ENCODE measurements at places on chromosomes 6 and 20.

DNA sequence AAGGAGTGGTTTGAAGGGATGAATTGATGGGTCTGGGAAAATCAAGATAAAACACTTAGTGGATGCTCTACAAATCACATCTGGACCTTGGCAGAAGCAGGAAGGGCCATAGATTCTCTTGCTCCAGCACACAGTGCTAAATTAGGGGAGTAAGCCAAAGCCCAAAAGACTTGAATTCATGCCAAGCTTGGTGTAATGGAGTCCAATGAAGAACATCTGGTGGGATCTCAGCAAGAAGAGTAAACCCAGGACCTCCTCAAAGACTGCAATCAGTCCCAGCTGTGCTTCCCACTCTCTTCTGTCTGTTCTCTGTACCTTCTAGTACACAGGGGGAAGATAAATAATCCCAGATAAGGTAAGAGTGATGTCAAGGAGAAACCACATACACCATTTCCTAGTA is 683.4 kb downstream of the RNF144B start:
- no peak for DNase-seq

GRCh38 chr20:548906-549305 is 5.3 kb upstream of the CSNK2A1 start:
- DNase-seq = no peak

GRCh38 chr6:20497216-20498040 is 36.8 kb upstream of the CDKAL1 start:
- no peak for DNase-seq

DNA sequence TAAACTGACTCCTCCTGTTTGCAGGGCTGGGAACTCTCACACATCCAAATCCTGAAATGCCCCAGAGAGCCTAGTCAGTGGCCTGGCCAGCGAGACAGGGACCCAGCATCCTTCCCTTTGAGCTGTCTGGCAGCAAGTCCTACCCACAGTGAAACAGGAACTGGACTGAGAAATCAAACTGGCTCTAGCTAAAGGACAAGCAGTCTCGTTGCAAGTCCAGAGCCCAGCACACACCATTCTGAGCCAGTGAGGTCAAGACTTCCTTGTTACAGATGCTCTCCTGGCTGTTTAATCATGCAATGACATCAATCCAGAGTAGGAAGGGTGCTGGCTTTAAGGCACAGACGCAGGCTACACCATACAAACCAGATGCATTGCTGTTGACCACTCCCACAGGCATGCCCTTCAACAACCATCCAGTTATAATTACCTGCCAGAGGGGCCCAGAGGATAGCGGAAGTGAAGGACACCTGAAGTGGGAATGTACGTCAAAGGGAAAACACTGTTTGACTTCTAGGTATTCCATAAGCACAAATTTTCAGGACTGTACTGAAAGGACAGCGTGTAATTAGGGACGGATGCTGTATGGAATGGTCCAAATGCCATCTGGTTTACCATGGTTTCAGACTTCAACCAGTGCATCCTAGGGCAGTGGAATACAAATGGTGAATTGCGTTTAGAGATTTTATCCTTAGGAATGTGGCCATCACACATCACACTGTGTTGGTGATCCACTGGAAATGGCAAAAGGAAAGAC is 114.4 kb downstream of the SLC23A2 start:
- DNase-seq = no peak

GRCh38 chr20:43832096-43832816 is 82.4 kb upstream of the TOX2 start:
- no peak for DNase-seq

DNA sequence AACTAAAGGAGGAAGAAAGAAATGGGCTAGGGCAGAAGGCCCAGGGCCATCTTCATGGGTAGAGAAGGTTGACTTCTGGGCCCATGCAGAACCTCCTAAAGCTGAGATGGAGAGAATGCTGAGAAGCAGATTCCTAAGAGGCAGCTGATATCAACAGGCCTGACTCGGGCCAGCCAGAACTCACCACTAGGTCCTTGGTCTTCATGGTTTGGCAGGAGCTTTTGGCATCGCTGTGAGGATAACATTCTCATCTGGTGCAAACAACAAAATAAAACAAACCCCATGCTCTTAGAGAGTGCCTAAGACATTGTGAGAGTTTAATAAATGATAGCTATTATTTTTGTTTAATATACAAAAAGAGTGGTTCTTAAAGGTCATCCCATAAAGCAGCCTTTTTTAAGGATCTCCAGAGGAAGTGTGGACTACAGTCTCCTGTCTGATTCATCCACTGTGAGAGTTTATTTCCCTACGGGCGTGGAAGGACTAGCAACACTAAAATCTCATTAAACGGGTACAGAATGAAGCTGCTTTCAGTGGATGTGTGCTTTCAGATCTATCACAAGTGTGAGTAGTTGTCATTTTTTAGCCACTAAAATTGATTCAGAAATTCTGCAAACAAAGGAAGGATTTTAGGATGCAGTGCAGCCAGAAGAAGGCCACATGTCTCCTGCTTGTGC is 160.0 kb downstream of the PLCB4 start:
- no peak for DNase-seq

DNA sequence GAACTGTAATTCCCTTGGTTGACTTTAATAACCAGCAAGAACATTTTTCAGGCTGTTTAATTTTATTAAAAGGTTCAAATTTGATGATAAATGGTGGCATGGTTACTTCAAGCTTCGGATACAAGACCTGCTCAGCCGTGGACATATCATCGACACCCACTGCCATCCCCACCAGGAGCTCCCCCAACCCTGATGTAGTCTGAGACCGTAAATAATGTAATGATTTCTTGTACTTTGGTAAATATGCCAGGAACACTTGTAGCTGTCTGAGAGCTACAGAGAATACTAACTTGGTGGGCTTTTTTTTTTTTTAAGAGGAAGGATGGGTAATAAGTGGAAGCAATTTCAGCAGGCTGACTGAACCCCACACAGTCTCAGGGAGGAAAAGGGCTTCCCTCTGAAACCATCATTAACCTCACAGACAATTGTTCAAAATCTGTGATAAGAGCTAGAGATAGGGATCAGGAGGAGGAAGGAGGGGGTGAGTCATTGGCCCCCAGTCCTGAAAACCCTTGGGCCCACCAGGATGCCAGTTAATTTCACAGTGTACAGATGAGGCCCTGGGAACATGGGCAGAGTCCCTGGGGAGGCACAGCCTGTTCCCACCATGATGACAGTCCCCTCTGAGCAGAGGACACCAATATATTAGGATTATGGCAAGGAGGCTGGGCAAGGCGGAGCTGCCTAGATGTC is 56.0 kb downstream of the APCDD1L start:
- no peak for DNase-seq

GRCh38 chr6:14857501-14857900 is 388.4 kb upstream of the JARID2 start:
- DNase-seq = peak; percentile 56

DNA sequence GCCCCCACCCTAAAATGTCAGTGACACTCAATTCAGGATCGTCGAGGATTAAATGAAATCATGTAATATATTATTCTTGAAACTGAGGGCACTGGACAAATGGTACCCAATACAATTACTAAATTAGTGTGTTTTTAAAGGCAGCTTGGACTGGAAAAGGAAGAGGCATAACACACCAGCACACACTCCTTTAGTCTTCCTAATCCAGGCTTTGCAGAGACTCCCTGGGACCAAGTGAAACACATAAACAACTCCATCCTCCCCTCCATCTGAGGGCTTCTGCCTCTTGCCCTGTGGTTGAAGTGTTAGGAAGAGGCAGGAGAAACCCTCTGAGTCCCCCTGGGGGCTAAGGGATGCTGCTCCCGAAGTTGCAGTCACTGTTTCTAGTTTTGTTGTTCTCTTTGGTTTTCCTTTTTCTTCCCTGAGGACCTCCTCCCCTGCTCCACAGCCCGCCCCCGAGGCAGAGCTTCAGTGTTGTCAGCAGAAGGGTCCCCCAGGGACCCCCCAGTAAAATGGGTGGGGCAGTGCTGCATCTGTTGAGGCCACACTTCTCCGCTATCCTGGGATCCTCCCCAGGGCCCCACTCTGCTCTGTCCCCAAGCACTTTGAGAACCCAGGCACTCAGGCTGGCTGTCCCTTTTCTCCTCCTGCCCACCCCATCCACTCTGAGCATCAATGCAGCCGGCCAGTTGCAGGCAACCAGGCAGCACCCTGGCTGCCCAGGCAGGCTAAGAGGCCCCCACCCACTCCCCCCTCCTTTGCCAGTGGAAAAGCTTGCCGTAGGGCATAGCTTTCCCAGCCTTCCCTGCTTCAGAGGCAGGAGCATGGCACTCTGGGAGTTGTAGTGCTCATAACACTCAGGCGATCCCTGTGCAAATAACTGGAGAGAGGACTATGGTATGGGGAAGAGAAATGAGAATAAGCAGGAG is 5.9 kb downstream of the TMEM63B start:
- DNase-seq = no peak

- no peak for DNase-seq
Observed at GRCh38 chr20:8353512-8353911, 221.4 kb downstream of the PLCB1 start.

GRCh38 chr6:88671624-88672023 is 291.8 kb downstream of the RNGTT start:
- no peak for DNase-seq

GRCh38 chr6:7262746-7263518 is 50.1 kb downstream of the SSR1 start:
- DNase-seq = no peak

- DNase-seq = no peak
Observed at GRCh38 chr6:34412643-34413214, 13.1 kb downstream of the RPS10 start.

- DNase-seq = no peak
Observed at GRCh38 chr20:50310673-50311051, 120.0 kb downstream of the CEBPB start.

DNA sequence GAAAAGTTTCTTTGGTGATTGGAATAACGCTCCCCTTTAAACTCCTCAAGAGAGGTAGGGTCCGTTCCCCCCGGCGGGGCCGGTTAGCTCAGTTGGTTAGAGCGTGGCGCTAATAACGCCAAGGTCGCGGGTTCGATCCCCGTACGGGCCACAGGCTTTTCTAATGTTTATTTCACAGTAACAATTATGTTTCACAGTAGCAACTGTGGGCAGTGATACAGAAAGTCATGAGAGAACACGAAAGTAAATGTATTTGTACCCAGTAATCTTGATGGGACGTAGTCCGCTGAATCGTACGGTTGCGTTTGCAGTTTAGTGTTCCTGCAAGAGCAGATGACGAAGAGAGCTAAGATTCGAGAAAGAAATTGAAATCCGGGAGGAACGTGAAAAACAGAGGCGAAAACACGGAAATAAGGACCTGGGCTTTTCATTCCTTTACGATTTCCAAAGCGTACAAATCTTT is 505.5 kb downstream of the PRIM2 start:
- no peak for DNase-seq

DNA sequence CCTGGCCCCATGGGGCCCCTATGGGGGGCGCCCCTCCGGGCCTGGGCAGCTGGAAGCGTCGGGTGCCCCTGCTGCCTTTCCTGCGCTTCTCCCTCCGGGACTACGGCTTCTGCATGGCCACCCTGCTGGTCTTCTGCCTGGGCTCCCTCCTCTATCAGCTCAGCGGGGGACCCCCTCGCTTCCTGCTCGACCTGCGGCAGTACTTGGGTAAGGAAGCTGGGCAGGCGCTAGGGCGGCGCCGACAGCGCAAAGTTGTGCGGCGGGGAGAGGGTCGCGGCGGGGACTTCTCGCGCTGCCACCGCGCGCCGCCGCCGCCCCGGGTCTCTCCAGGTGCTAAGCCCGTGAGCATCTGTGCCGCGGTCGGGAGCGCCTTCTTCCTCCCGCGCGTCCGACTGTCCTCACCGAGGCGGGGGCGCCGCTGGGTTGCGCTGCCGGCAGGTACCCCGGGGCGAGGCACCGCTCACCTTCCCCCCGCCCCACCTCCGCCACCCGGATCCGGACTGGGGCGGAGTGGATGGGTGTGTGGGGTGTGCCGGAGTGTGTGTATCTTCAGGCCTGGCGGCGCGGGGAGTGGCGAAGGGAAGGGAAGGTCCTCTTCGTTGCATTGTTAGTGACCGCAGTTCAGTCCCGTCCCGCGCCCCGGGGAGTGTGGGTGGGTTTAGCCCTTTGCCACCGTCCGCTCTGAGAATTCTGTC is 788 bp downstream of the UST start:
- DNase-seq = peak; percentile 66

DNA sequence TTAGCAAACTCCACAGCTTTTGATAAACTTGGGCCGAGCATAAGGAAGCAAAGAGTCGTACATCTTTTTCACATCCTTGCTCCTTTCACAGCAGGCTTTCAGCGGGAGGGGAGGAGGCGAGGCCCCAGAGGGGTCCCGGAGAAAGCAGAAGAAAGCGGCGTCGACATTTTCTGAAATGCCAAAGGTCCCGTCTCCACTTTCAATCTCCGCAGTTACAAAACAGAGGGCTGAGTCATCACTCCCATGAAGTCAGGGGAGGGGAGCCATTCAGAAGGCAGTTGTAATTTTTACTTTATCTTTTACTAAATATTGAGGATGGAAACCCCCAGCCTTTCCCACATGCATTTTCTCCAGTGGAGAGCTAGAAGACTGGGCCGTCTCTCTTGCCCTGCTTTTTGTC is 174.2 kb upstream of the THBS2 start:
- no peak for DNase-seq

DNA sequence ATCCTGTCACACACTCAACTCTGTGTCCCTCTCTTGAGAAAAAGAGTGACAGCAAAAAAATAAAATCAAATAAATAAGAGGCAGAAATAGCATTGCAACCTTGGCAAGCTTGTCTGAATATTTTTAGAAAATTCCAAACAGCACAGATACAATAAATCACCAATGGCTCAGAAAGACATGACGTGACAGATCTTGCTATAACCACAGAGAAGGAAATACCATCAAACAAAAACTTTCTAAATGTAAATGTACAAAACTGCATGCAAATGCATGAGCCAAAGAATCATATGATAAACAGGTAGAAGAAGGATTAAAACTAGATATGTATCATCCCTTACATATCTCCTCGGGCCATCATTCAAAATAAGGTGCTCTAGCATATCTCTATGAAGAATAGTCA is 549.2 kb upstream of the NOX3 start:
- no peak for DNase-seq

DNA sequence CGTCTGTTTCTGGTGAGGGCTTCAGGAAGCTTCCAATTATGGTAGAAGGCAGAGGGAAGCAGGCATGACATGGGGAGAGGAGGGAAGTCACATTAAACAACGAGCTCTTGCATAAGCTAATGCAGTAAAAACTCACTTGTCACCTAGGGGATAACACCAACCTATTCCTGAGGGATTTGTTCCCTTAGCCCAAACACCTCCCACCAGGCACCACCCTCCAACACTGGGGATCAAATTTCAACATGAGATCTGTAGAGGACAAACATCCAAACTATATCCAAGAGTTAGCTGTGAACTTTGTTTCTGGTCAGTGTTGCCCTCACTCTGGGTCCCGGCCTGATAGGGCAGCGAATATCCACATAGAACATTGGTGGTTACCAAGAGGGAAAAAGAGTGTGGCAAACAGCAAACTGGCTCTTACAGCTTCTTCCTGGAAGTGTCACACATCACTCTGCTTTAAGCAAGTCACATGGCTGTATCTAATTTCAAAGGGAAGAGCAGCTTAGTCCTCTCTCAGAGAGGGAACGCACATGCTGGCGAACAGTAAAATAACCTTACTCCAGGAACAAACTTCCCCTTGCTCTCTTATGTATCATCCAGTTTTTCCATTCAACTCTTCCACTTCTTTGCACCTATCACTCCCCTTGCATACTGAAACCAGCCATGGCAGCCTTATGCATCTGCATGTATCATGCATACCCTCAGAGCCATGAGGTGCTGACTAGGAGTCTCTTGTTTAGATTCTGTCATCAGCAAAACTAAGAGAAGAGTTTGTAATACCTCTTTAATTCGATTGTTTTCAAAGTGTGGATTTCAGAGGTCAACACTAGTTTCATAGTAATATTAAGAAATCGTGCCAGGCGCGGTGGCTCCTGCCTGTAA is 4.8 kb upstream of the MOCS1 start:
- no peak for DNase-seq

All from T follicular helper cell (primary cell).